Activated CD8-positive, alpha-beta T cell treated with anti-CD3 and anti-CD28 coated beads, Interleukin-2, amount 10 ng/mL, durations not matched to agents 7 days and 5 days (primary cell): ENCODE measurements at places on chromosomes 5 and 9.
A peak's percentile ranks its signal among the peaks of the same experiment; 100 is the strongest.

DNA sequence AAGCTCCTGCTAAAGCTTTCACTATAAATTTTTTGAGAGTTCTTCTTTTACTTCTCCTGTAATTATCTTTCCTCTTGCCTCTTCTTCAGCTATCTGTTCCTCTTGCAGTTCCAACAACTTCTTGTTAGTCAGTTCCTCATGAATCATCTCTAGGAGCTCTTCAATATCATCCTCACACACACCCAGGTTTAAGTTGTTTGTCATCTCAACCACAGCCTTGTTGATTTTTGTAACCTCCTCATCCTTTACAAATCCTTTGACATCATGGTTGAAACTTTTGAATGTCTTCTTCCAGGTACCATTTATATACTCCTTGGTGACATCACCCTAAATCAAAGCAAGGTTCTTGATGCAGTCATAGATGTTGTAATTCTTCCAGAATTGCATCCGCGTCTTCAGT, 106.3 kb upstream of the MAMDC2 start:
- H3K4me3 ChIP-seq, result no peak overlapping the region
- no peaks in the 10 kb centered on the region for H3K4me1 ChIP-seq
- no peak for DNase-seq
- no peaks in the 10 kb centered on the region for H3K36me3 ChIP-seq

DNA sequence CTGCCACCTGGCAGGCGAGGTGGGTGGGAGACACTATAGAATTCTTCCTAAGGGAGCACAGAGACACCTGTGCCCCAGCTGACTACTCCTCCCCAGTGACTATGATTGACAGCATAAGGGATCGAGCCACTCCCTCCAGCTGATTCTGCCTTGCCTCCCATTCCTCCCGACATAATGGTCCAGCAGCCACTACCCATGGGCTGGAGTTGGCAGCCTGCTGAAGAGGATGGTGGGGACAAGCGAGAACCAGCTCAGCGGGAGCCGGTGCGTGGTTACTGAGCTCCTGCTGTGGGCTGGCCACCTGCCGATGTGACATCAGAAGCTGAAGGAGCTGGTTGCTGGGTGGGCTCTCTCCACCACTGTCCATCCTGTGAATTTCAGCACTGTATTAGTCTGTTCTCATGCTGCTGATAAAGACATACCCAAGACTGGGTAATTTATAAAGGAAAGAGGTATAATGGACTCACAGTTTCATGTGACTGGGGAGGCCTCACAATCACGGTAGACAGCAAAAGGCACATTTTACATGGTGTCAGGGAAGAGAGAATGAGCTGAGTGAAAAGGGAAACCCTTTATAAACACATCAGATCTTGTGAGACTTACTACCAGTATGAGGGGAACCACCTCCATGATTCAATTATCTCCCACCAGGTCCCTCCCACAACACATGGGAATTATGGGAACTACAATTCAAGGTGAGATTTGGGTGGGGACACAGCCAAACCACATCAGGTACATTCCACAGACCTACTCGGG, 12.1 kb upstream of the NCS1 start:
- no peak overlapping the region for H3K4me3 ChIP-seq
- H3K27me3 ChIP-seq, result no peaks in the 10 kb centered on the region
- no peak overlapping the region for H3K27ac ChIP-seq

- no peak overlapping the region for H3K27ac ChIP-seq
- H3K27me3 ChIP-seq, result no peaks in the 10 kb centered on the region
- H3K4me3 ChIP-seq, result no peak overlapping the region
- H3K36me3 ChIP-seq, result no peaks in the 10 kb centered on the region
Measured at GRCh38 chr5:58544926-58545325, 37.9 kb upstream of the RAB3C start.

- no peak for DNase-seq
- peaks cover 78% of the 10 kb centered on the region for H3K4me1 ChIP-seq
- no peaks in the 10 kb centered on the region for H3K27me3 ChIP-seq
Measured at GRCh38 chr5:138980441-138980840, 105.3 kb upstream of the LRRTM2 start.

DNA sequence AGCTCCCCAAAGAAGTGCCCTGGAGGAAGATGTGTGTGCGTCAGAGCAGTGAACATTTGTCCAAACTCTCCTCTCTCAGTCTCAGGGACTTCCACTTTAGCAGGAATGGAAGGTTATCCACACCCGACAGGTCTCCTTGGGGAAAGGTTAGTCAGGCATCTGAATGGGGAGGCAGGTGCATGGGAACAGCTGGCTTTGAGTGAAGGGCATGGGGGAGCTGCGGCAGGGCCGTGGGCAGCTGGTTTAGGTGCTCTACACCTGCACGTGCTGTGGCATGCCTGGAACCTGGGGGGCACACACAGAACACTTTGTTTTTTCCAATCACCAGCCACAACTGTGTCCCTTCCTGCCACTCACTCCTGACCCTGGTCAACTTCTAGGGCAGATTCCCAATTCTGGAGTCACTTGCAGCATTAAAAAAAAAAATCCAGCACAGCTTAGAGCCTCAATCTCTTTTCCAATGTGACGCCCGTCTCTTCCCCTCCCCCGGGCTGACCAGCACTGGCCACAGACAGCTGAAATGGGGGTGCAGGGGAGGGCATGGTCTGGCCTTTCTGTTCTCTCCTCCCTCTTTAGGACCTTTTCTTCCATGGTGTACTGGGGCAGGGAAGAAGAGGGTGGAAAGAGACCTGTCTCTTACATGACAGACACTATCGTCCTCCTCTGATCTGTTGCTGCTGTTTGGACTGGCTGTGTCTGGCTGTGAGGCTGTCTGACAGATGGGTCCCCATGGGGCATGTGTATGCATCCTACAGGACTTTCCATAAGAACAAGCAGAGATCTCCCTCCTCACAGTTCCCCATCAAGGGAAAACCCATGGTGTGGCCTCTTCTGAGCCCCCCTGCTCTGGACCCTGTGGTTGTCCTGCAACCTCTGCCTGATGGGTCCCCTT, 9.5 kb upstream of the IL3 start:
- peaks cover 25% of the 10 kb centered on the region for H3K27me3 ChIP-seq
- DNase-seq, result no peak
- H3K27ac ChIP-seq, result peak overlapping the region; percentile 56
- no peak overlapping the region for H3K4me3 ChIP-seq
- H3K4me1 ChIP-seq, result peaks cover 31% of the 10 kb centered on the region

DNA sequence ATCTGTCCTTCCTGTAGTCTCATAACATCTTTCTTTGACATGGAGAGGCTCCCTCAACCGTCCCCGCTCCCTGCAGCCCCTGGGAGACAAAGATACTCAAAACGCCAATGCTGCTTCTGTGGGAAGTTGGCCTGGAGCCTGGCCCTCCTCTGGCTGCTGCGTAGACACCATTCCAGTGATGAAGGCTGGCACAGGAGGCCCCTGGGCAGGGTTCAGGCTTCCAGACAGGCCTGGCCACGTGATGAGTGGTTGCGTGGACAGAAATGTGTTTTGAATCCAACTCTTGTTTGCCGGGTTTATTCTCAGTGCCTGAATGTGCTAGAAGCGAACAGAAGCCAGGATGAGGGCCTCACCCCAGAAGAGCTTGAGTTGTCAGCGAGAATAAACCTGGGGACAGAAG, 43.2 kb upstream of the NKX2-5 start:
- no peak overlapping the region for H3K4me3 ChIP-seq
- H3K36me3 ChIP-seq, result no peaks in the 10 kb centered on the region
- H3K27me3 ChIP-seq, result peaks cover 34% of the 10 kb centered on the region
- H3K27ac ChIP-seq, result no peak overlapping the region
- no peak for DNase-seq

DNA sequence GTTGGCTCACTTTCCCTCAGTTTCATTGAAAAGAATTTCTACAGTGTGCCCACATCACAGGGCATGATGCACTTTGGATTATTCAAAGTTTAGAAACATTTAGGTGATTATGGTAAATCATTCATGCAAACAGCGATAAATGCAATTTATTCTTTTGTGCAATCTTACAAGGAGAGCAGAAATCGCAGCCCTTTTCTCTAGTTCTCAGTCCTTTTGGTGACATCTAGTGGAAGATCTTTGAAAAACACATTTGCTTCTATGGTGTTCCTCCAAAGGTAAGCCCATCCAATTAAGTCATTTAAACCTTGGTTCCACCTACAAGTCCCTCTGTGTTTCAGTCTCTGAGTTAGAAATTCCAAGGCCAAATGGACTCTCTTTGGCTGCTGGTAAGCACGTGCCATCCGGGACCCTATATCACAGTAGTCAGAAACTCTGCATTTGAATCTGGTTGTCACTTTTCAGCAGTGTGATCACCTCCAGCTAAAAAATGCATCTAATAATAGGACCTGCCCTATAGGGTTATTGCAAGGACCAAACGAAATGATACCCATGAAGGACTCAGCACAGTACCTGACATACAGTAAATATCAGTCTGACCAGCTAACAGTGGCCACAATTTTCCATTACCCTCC, 66.4 kb downstream of the MACROH2A1 start:
- H3K4me1 ChIP-seq, result peaks cover 26% of the 10 kb centered on the region
- no peak overlapping the region for H3K27ac ChIP-seq
- H3K36me3 ChIP-seq, result peaks cover 36% of the 10 kb centered on the region
- H3K4me3 ChIP-seq, result no peak overlapping the region

GRCh38 chr9:111870774-111871498, 25.7 kb upstream of the UGCG start:
- H3K36me3 ChIP-seq, result peaks cover 2% of the 10 kb centered on the region
- no peak overlapping the region for H3K4me3 ChIP-seq
- H3K27me3 ChIP-seq, result peaks cover 11% of the 10 kb centered on the region
- H3K4me1 ChIP-seq, result peaks cover 20% of the 10 kb centered on the region

DNA sequence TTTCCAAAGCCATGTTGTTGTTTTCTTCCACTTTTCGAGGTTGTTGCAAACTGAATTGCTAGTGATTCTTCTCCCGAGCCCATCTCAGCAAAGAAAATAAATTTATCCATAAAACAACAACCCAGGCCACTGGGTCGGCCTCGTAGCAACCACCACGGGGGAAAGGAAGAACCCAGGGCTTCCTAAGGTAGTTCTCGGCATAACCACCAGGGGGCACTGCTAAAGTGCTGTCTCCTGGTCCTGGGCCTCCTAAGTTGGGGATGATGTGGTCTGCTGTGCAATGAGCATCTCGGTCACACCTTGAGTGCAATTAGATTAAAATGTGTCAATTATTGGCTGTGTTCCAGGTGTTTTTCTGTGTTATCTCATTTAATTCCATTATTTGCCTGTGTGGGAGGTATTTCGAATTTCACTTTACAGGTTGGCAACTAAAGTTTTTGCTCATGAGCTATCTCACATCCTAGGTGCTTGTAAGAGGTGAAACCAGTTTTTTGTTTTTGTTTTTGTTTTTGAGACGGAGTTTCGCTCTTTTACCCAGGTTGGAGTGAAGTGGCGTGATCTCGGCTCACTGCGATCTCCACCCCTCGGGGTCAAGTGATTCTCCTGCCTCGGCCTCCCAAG, 102.8 kb upstream of the DAP start:
- H3K27me3 ChIP-seq, result no peaks in the 10 kb centered on the region
- H3K27ac ChIP-seq, result no peak overlapping the region
- no peaks in the 10 kb centered on the region for H3K36me3 ChIP-seq
- no peak overlapping the region for H3K4me3 ChIP-seq

- DNase-seq, result no peak
- H3K27ac ChIP-seq, result no peak overlapping the region
- no peaks in the 10 kb centered on the region for H3K36me3 ChIP-seq
- no peaks in the 10 kb centered on the region for H3K4me1 ChIP-seq
Measured at GRCh38 chr5:156109317-156110023, 217.5 kb upstream of the SGCD start.

- DNase-seq, result no peak
- peaks cover 47% of the 10 kb centered on the region for H3K36me3 ChIP-seq
- H3K4me1 ChIP-seq, result peaks cover 58% of the 10 kb centered on the region
- peak overlapping the region; percentile 97 for H3K27ac ChIP-seq
- no peaks in the 10 kb centered on the region for H3K27me3 ChIP-seq
Measured at GRCh38 chr5:159206368-159206767, 3.0 kb downstream of the RNF145 start.

DNA sequence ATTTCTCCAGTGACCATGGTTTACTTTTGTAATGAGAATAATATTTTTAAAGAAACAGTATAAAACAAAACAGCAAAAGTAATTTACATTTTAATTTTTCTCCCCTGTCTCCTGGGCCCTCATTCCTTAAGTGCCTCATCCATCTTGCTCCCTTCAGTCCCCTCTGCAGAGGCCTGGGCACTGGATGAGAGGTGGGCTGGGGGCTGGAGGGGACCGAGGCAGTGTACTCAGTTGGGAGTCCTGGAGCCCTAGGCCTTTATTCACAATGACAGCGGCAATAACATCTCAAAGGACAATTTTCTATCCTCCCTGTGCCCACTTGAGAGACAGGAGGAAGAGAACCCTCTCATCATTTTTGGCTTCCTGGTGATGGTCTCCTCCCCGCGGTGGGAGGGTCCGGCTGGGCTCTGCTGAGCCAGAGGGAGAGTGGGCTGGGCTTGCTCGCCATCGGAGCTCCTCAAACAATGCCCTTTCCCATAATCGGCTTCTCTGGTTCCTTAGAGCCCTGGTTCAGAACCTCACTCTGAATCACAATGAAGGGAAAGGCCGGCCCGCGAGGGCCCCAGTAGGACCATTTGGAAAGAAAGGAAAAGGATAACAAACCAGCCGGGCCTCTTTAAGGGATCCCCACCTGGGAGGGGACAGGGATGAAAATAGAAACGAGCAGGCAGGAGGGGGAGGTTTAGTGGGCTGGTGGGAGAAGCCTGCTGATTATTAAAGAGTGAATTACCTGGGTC, 9.7 kb upstream of the SMIM32 start:
- H3K4me3 ChIP-seq, result no peak overlapping the region
- no peak for DNase-seq
- no peaks in the 10 kb centered on the region for H3K36me3 ChIP-seq
- no peak overlapping the region for H3K27ac ChIP-seq

- no peak for DNase-seq
- no peaks in the 10 kb centered on the region for H3K4me1 ChIP-seq
- H3K36me3 ChIP-seq, result no peaks in the 10 kb centered on the region
- peaks cover 7% of the 10 kb centered on the region for H3K27me3 ChIP-seq
- no peak overlapping the region for H3K4me3 ChIP-seq
Measured at GRCh38 chr5:73857446-73857845, 231.4 kb downstream of the ARHGEF28 start.

- no peaks in the 10 kb centered on the region for H3K36me3 ChIP-seq
- H3K27ac ChIP-seq, result no peak overlapping the region
- DNase-seq, result no peak
- no peak overlapping the region for H3K4me3 ChIP-seq
Measured at GRCh38 chr9:129317179-129318011, 139.3 kb upstream of the IER5L start.

DNA sequence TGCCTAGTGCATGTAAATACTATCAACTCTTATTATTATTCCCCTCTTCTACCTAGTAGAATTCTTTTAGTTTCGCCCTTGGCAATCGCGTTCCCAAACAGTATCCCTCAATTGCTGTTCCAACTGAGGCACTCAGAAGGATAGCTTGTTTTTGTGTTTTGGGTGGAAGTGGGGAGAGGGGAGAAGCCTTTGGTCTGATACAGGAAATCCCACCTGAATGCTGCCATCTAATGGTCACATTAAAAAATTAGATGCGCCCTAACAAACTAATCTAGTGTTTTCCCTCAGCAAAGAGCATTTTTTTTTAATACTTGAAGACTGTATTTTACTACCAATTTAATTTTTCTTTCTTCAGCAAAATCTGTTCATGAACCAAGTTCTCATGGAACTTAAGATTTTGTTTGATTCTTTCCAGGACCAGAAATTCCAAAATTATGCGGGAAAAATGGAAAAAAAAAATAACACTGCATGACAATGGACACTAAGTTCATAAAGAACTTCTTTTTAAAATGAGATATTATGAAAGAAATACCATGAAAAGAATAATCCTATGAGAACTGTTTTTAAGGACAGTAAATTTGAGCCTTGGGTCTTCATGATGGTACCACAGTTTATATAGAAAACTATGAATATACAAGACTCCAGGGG, 22.2 kb upstream of the GLDC start:
- no peaks in the 10 kb centered on the region for H3K27me3 ChIP-seq
- H3K4me1 ChIP-seq, result no peaks in the 10 kb centered on the region
- H3K4me3 ChIP-seq, result no peak overlapping the region
- no peak for DNase-seq
